ENCODE measurements at places on chromosomes 12 and 14.

GRCh38 chr12:10247436-10248058 lies 34.9 kb downstream of the GABARAPL1 start:
- DNase-seq: no peak

DNA sequence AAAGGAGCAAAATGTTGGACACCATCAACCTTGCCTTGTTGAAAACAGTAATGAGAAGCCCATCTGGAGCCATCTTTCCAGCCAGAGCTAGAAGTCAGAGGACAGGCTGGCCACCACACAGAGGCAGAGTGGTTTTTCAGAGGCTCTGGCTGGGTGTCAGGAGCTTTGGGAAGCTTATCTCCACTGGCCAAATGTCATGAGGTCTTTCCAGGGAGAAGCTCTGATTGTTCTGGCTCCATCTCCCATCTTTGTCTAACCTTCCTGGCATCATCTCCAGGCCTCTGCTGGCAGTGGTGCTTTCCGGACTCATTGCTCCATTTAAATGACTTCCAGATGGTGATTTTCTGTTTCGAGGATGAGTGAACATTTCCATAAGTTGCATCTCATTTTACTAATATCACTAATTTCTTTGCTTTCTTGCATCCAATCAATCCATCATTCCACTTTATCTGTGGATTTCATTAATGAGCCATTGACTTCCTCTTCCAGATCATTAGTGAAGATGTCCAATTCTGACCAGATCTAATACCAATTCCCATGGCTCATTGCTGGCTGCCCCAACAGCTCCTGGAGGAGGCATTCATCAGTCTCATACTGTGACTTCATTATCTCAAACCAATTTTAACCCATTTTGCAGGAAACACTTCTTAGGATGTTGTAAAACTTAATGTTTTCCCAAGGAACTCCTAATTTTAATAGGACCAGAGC lies 35.3 kb upstream of the TMTC1 start:
- no peak for DNase-seq

- DNase-seq: no peak
Observed at GRCh38 chr14:37603688-37604251, 8.3 kb downstream of the TTC6 start.

GRCh38 chr14:102662636-102663430 lies 70.4 kb downstream of the RCOR1 start:
- no peak for DNase-seq

- DNase-seq: no peak
Observed at GRCh38 chr14:92704036-92704804, 44.2 kb downstream of the LGMN start.

DNA sequence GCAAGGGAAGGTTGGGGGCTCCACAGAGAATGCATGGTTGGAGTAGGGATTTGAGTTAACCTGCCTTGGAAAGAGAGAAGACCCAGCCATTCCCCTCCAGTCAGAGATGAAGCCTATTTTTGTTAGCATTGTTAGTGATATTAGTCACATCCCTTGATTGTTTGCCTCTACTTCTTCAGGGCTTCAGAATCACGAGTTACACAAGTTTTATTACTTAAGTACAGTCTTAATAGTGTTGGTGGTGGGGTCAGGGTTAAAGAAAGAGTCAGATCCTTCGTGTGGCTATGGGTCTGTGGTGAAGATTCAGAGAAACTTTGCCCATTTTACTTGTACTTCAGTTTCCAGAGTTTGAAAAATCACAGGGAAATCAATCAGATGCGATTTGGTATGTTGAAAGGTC lies 363.1 kb downstream of the LRIG3 start:
- DNase-seq: no peak

DNA sequence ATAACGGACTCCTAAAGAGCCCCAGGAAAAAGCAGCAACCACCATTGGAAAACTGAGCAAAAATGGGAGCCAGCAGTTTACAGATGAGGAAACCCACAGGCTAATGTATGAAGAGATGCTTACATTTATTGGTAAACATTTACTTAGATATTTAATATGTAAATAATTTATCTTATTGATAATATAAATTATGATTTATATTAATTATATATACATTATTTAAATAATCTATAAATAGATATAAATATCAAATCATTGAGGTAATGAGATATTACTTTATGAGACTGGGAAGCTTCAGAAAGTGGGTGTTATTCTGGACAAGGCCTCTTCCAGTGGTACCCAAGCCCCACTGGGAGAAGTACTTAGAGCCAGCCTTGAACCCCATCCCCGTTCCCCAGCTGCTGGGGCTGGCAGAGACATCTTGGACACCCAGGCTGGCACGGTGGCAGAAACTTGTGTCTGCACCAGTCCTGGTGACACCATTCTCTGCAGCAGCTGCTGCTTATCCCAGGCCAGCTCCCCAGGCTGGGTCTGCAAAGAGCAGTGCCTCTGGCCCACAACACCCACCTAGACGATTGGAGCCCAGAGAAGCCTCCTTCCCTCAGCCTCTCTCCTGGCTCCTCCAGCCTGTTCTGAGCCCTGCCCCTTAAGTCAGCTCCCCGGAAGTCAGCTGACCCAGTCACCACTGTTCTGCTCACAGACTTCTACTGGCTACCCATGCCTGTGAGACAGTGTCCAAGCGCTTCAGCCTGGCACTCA lies 25.9 kb downstream of the ISCA2 start:
- no peak for DNase-seq

GRCh38 chr12:114430306-114430705 lies 24.4 kb upstream of the TBX5 start:
- no peak for DNase-seq

- no peak for DNase-seq
Observed at GRCh38 chr12:68633614-68634558, 23.2 kb downstream of the RAP1B start.

- DNase-seq: no peak
Observed at GRCh38 chr14:56731187-56731586, 79.1 kb downstream of the OTX2 start.

- DNase-seq: no peak
Observed at GRCh38 chr12:24023081-24023480, 73.6 kb upstream of the SOX5 start.

All from NCI-H2171 (cell line).